Right cardiac atrium (tissue), 5 donors: ENCODE measurements at places on chromosomes 12 and 14.
A peak's percentile ranks its signal among the peaks of the same experiment; 100 is the strongest.

GRCh38 chr12:5280086-5280485 is 151.8 kb upstream of the NTF3 start:
- DNase-seq: no peak

- DNase-seq: no peak
These were observed 113.5 kb upstream of the VASH1 start for GRCh38 chr14:76647697-76648298.

DNA sequence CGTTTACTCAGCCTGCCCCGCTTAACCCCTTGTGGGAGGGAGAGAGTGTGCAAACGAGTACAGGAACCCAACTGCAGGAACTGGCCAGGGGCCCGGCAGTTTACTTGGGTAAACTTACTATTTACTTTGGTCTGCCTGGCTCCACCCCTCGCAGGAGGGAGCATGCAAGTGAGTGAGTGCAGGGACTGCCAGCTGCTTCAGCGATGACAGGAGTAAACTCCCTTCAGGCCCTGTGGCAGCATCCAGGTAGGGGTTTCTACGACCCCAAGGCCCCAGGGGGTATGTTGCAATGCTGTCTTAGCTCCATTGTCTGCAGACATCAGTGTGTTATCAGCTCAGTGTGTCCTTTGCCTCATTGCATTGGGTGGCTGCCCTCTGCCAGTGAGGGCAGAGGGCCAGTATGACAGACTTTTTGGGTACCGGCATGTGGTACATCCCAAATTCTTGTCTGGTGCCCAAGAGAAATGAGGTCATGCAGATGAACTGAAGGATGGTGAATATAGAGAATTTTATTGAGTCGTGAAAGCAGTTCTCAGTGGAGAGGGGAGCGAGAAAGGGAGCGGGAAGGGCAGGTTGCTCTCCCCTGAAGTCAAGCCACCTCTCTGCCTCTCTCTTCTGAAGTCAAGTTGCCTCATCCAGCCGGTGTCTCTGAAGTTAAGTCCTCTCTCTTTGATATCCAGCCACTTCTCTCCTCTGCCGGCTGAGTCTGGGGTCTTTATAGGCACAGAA is 181.8 kb downstream of the FUT8 start:
- no peak for DNase-seq

GRCh38 chr12:31629756-31630732 is 29.4 kb upstream of the ETFBKMT start:
- peak; percentile 59 for DNase-seq

- DNase-seq: no peak
These were observed 75.8 kb upstream of the SOX5 start for GRCh38 chr12:24025153-24025798.

- no peak for DNase-seq
These were observed 21.5 kb upstream of the ANO2 start for GRCh38 chr12:5966486-5967095.

- DNase-seq: no peak
These were observed 28.5 kb downstream of the LGMN start for GRCh38 chr14:92719890-92720323.

DNA sequence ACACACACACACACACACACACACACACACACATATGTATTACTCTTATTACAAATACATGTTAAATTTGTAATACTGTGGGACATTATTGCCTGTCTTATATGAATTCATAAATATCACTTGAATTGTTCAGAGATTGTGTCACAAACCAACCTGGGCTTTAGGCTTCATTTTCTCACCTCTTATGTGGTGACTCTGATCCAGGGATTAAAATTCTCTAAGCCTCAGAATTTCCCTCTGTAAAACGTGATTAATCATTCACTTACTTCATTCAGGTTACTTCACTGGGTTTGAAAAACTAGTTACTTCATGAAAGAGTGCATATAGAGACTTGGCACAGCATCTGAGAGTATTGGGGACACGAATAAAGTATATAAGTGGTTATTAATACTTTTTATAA is 240.3 kb upstream of the PDZRN4 start:
- no peak for DNase-seq

GRCh38 chr12:77485961-77486854 is 344.5 kb upstream of the NAV3 start:
- DNase-seq: no peak

- DNase-seq: no peak
These were observed 74.2 kb downstream of the DENND5B start for GRCh38 chr12:31516702-31517101.

DNA sequence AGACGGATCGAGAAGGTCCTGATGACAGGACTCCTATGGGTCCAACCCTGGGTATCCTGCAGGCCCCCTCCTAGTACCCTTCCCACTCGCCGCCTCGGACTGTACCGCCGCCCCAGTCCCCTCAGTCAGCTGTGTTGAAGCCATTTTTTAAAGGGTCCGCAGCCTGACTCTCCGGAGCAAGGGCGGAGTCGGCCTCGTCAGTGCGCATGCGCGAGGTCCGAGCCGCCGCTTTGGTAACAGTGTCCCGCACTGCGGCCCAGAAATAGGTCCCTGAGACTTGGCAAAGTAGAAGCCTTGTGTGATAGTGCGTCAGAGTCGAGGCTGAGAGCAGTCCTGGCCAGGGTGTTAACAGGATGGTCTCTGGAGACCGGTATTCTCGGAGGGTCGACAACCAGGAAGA is 769.0 kb upstream of the ALG10B start:
- no peak for DNase-seq

DNA sequence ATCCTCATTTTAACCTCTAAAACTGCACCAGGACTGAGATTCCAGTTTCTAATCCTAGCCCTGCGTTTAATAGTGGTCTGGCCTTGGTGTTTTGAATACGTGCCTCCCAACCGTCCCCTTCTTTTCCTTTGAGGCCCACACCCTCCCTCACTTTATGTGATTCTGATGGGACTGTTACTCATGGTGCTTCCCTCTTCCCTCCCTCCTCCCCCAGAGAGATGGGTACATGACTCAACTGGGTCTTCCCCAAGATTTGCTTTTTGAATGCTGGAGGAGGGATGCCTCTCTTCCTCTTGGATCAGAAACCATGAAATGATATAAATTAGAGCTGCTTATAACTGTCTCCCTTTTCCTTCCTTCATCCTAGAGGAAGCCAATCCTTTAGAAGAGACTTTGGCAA is 8.2 kb upstream of the PPP2R5E start:
- no peak for DNase-seq

- no peak for DNase-seq
These were observed 127.3 kb downstream of the SLC6A15 start for GRCh38 chr12:84785281-84785680.

DNA sequence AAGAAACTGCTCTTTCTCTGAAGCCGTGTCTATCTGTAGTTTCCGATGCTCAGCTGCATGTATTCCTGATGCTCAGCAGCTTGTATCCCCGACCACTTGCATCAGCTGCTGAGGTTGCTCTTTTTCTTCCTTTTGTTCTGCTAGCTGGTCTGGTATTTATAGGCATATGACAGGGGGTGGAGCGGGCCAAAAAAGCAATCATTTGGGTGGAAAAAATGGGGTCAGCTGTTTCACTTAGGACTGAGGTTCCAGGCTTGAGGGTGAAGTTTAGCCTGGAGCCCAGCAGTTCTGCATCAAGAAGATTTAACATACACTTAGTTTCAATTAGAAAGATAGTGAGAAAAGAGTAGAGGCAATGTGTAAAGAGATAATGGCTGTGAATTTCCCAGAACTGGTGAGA is 23.6 kb upstream of the AMN1 start:
- no peak for DNase-seq

DNA sequence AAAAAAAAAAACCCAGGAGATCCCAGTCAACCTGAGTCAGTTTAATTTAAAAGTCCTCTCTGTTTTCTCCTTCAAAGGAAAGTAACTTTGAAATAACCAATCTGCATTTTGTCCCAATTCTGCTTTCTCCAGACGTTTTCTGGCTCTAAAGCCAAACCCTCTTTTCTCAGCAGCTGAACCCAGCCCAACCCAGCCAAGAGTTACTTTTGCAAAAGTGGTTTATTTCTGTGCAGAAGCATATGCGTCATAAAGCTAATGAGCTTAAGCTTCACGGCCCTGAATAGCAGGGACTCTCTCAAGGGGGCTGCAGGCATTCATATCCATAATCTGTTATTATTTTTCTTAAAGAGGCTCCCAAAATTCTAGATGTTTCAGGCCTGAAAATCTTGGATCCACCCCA is 176.6 kb downstream of the GALC start:
- no peak for DNase-seq
